Panc1 (cell line): ENCODE measurements at places on chromosomes 13 and 19.
A peak's percentile ranks its signal among the peaks of the same experiment; 100 is the strongest.

DNA sequence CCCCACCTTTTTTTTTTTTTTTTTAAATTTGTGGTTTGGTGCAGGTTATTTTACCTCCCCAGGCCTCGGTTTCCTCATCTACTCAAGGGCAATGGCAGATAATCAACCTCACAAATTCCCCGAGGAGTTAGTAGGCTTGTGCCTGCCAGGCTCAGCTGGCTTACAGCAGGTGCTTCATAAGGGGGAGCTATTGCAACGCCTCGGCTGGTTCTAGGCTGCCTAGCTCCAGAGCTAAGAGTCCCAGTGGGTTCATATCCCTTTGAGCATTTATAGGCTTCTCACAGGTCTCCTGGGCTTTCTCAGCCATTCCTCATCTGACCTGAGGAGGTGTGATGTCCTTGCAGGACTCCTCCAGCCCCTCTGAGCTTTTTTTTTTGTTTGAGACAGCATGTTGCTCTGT is 10.6 kb downstream of the BCKDHA start:
- no peaks in the 10 kb centered on the region for H3K27me3 ChIP-seq
- no peak overlapping the region for H3K27ac ChIP-seq
- H3K36me3 ChIP-seq, result no peaks in the 10 kb centered on the region
- H3K4me3 ChIP-seq, result no peak overlapping the region
- DNase-seq, result no peak

- no peaks in the 10 kb centered on the region for H3K36me3 ChIP-seq
- H3K4me1 ChIP-seq, result no peaks in the 10 kb centered on the region
- H3K4me3 ChIP-seq, result no peak overlapping the region
- DNase-seq, result no peak
- H3K27ac ChIP-seq, result no peak overlapping the region
- no peaks in the 10 kb centered on the region for H3K27me3 ChIP-seq
These were observed 14.0 kb downstream of the KLK4 start for GRCh38 chr19:50897191-50897607.

DNA sequence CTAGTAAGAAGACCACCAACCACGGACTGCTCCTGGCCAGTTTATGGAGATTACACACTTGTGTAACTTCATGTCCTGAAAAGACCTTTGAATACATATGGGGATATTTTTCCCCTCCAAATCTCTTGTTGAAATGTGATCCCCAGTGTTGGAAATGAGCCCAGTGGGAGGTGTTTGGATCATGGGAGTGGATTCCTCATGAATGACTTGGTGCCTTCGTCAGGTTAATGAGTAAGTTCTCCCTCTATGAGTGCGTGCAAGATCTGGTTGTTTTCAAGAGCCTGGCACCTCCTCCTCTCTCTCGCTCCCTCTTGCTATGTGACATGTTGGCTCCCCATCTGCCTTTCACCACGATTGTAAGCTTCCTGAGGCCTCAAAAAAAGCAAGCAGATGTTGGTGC is 769.0 kb upstream of the SLITRK1 start:
- no peaks in the 10 kb centered on the region for H3K36me3 ChIP-seq
- DNase-seq, result no peak
- no peaks in the 10 kb centered on the region for H3K27me3 ChIP-seq

DNA sequence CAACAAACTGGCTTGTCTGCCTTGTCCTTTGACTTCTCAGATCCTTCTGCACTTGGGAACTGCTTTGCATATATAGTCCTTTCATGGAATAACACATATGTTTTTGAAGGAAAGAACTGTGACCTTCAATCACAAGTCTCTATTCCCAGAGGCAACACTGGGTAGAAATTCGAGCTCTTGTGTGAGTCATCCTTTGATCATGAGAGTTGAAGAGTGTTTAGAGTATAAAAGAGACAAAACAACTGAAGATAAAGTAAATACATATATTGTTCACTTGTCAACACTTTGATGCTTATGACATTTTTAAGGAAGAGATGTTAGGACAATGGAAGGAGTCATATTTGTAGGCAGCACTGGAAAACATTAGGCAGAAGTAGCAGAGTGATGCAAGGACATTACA is 5.2 kb upstream of the OR7A5 start:
- no peaks in the 10 kb centered on the region for H3K4me1 ChIP-seq
- H3K36me3 ChIP-seq, result no peaks in the 10 kb centered on the region
- no peak overlapping the region for H3K4me3 ChIP-seq
- H3K27ac ChIP-seq, result no peak overlapping the region
- peaks cover 1% of the 10 kb centered on the region; the same call in 1 of the 2 replicates for H3K27me3 ChIP-seq

DNA sequence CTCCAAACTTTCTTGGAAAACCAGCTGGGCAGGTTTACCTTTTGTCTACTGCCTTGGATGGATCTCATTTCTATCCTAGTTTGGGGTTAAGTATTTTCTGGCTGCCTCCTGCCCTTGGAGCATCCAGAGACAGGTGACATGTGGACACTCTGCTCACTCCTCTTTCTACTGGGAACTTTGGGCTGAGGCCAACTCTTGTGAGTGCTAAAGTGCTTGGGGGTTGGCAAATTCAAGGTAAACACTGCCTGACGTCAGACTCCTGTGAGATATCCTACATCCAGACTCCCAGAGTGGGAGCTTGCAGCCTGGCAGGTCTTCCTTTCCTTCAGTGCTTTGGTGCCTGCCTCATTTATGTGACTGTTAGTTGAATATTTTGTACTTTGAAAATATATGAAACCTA is 388.1 kb downstream of the KCNRG start:
- H3K4me1 ChIP-seq, result no peaks in the 10 kb centered on the region; the same call in 1 of the 2 replicates
- H3K4me3 ChIP-seq, result no peak overlapping the region
- no peaks in the 10 kb centered on the region for H3K27me3 ChIP-seq
- no peaks in the 10 kb centered on the region for H3K36me3 ChIP-seq
- no peak for DNase-seq

DNA sequence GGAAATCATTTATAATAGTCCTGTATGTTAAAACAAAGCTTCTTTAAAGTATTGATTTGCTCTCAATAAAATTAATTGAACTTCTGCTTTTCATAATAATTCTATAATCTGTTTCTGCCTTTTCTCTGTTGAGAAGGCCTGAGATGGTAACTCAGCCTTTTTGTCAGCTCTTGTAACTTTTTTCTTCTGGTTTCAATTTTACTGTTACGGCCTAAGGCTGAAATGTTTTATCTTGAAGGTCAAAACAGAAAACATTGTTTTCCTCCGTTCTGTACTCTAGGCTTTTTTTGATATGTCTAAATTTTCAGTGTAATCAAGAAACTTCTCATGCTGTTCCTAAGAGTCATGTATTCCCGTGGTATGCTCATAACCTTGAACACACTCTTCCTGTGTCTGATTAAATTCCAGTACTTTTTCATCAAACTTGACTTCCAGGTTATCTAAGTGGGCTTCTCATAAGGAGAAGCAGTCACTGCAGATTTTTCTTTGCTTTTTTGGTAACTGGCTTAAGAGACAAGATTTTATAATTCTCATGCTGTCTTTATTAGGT is 7.6 kb upstream of the NAXD start:
- peaks cover 3% of the 10 kb centered on the region; the same call in 1 of the 2 replicates for H3K4me1 ChIP-seq
- H3K27ac ChIP-seq, result no peak overlapping the region
- no peak for DNase-seq
- H3K4me3 ChIP-seq, result no peak overlapping the region
- H3K27me3 ChIP-seq, result no peaks in the 10 kb centered on the region
- no peaks in the 10 kb centered on the region for H3K36me3 ChIP-seq

- peak overlapping the region; percentile 62 for H3K4me3 ChIP-seq
- peak overlapping the region; percentile 65; the same call in 1 of the 2 replicates for H3K27ac ChIP-seq
- no peak for DNase-seq
- H3K27me3 ChIP-seq, result no peaks in the 10 kb centered on the region
- peaks cover 14% of the 10 kb centered on the region for H3K4me1 ChIP-seq
These were observed 3.8 kb downstream of the PDE4A start for GRCh38 chr19:10424011-10424637.

DNA sequence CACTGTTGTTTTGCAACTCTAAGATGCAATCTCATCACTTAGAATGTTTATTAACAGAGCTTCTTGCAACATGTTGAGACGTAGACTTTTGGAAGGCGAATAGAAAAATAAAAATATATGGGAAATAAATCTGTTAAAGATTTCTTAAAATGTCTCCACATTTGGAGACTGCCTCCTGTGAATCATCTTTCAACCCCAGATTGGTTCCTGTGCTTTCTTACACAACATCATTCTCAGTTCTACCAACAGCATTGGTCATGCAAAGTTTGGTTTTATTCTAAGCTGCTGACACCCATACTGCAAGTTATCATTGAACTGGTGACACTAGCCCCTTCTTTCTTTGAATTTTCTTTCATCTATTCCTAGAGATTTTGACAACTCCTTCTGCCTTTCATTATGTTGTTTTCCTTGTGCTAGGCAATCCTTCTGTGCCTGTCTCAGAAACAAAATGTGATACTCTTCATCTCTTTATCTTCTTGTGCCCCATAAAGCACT is 1.6 kb upstream of the IGFL3 start:
- no peak for DNase-seq
- H3K4me1 ChIP-seq, result no peaks in the 10 kb centered on the region
- no peak overlapping the region for H3K4me3 ChIP-seq
- no peaks in the 10 kb centered on the region for H3K36me3 ChIP-seq

GRCh38 chr19:2540646-2541454 is 64.9 kb downstream of the GADD45B start:
- H3K27me3 ChIP-seq, result no peaks in the 10 kb centered on the region
- no peak overlapping the region for H3K4me3 ChIP-seq
- H3K4me1 ChIP-seq, result peaks cover 57% of the 10 kb centered on the region

DNA sequence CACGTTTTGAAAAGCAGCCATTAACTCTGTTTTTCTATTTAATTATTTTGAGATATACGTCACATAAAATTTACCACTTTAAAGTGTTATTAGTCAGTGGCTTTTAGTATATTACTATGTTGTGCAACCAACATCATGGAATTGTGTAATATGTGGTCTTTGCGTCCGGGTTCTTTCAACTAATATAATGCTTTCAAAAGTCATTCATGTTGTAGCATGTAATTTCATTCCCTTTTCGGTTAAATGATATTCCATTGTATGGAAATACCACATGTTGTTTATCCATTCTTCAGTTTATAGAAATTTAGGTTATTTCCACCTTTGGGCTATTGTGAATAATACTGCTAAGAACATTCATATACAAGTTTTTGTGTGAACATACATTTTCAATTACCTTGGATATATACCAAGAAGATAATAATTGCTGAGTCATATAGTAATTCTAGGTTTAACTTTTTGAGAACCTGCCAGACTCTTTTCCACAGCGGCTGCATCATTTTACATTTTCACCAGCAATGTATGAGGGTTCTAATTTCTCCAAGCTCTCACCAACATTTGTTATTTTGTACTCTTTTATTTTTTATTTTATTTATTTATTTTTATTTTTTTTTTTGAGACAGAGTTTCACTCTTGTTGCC is 28.1 kb upstream of the CLDN10 start:
- no peaks in the 10 kb centered on the region for H3K4me1 ChIP-seq
- H3K36me3 ChIP-seq, result no peaks in the 10 kb centered on the region
- H3K27ac ChIP-seq, result no peak overlapping the region
- no peak overlapping the region for H3K4me3 ChIP-seq
- no peaks in the 10 kb centered on the region for H3K27me3 ChIP-seq
- DNase-seq, result no peak

- no peak for DNase-seq
- H3K36me3 ChIP-seq, result no peaks in the 10 kb centered on the region
- H3K4me3 ChIP-seq, result no peak overlapping the region
These were observed 386.5 kb upstream of the SPRY2 start for GRCh38 chr13:80727321-80727975.

DNA sequence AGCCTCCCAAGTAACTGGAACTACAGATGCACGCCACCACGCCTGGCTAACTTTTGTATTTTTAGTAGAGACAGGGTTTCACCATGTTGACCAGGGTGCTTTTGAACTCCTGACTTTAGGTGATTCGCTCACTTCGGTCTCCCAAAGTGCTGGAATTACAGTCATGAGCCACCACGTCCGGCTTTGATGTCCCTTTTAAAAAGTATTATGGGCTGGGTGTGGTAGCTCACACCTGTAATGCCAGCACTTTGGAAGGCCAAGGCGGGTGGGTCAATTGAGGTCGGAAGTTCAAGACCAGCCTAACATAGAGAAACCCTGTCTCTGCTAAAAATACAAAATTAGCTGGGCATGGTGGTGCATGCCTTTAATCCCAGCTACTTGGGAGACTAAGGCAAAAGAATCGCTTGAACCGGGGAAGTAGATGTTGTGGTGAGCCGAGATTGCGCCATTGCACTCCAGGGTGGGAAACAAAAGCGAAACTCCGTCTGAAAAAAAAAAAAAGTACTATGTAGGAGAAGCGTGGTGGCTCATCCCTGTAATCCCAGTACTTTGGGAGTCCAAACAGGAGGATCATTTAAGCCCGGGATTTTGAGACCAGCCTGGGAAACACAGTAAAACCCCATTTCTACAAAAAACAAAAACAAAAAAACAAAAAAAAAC is 22.8 kb upstream of the ERVV-1 start:
- no peaks in the 10 kb centered on the region for H3K27me3 ChIP-seq
- DNase-seq, result peak; percentile 52
- H3K27ac ChIP-seq, result peak overlapping the region; percentile 88
- H3K4me1 ChIP-seq, result peaks cover 13% of the 10 kb centered on the region
- H3K36me3 ChIP-seq, result no peaks in the 10 kb centered on the region

DNA sequence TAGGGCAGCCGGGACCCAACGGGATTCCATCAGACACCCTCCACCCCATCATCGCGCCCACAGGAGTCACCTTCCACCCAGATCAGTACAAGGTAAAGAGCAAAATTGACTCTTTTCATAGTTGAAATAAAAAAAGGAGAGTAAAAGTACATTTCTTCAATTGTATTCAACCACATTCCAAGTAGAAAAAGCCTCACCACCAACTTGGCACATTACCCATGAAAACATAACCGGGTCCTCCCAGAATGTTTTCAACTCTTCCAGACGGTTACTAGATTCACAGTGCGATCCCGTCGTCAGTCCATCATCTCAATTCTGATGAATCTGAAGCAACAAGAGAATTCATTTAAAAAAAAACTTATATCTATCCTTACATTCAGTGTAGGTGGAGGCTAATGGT is 125.2 kb downstream of the RAB20 start:
- H3K4me1 ChIP-seq, result no peaks in the 10 kb centered on the region
- H3K36me3 ChIP-seq, result no peaks in the 10 kb centered on the region
- no peaks in the 10 kb centered on the region for H3K27me3 ChIP-seq

DNA sequence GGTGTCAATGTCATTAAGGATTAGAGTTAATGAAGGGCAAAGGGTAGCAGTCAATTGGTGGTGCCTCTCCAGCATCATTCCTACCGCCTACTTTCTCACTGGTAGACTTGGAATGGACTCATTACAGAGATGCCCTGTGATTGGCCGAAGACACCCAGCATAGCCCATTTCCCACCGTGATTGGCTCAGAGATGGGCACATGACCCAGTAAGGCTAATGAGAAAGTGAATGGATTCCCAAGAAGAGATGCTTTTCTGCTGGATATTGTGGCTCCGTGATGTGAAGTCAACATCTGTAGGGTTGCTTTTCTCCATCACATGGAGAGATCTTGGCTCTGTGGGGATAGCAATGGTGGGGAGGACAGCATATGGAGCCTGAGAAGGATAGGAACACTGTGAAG is 11.6 kb downstream of the VSIG10L start:
- no peak for DNase-seq
- H3K4me3 ChIP-seq, result no peak overlapping the region
- H3K27me3 ChIP-seq, result no peaks in the 10 kb centered on the region
- H3K36me3 ChIP-seq, result no peaks in the 10 kb centered on the region
- no peaks in the 10 kb centered on the region for H3K4me1 ChIP-seq
- no peak overlapping the region for H3K27ac ChIP-seq
